ENCODE measurements at places on chromosomes 5 and 9.

GRCh38 chr5:68332556-68332955, 117.0 kb downstream of the PIK3R1 start:
- DNase-seq: no peak

GRCh38 chr9:2299843-2300205, 284.7 kb downstream of the SMARCA2 start:
- no peak for DNase-seq

DNA sequence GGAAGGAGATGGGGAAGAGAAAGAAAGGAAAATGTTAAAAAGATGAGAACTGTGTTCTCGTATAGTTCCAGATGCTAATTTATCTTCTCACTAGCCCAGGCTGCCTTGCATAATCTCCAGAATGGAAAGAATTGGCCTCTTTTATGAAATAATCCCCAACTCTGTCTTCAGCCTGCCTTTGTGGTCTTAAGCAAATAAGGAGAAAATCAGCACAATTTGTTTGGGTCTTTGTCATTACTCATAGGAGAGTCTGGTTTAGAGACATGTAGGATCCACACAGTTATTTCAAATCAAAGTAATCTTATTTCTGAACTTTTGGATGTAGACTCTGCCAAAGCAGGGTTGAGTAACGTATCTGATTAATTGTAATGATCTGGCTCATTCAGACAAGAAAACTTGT, 50.7 kb upstream of the CAMK4 start:
- DNase-seq: no peak

- no peak for DNase-seq
Measured at GRCh38 chr9:135363596-135363995, 116.0 kb upstream of the PPP1R26 start.

- DNase-seq: no peak
Measured at GRCh38 chr5:79301046-79301712, 65.2 kb downstream of the JMY start.

DNA sequence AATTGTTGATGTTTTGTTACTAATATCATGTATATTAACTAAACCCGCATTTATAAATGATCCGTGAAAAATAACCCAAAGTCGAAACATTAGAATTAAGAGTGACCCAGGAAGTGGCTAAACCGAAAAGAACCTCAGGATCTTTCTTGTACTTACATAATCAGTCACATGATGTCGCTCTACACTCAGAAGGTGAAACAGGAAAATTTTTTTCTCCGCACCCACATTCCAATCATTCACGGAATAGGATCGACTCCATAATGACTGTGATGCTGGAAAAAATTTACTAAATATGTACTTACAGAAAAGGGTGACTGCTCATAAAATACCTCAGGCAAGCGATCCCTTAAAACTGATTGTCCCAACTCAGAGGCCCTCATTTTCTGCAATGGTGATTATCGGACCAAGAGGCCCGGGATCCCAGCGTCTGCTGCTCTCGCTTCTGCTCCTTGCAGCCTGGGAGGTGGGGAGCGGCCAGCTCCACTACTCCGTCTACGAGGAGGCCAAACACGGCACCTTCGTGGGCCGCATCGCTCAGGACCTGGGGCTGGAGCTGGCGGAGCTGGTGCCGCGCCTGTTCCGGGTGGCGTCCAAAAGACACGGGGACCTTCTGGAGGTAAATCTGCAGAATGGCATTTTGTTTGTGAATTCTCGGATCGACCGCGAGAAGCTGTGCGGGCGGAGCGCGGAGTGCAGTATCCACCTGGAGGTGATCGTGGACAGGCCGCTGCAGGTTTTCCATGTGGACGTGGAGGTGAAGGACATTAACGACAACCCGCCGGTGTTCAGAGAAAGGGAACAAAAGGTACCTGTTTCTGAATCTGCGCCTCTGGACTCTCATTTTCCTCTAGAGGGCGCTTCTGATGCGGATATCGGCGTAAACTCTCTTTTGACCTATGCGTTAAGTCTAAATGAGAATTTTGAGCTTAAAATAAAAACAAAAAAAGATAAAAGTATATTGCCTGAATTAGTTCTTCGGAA, at the start of gene PCDHA12:
Gene PCDHA12, plus strand, starts transcription at position 224 of the 981 bp plus-strand sequence. Its CDS starts 165 bp downstream, at position 389.
- DNase-seq: no peak

DNA sequence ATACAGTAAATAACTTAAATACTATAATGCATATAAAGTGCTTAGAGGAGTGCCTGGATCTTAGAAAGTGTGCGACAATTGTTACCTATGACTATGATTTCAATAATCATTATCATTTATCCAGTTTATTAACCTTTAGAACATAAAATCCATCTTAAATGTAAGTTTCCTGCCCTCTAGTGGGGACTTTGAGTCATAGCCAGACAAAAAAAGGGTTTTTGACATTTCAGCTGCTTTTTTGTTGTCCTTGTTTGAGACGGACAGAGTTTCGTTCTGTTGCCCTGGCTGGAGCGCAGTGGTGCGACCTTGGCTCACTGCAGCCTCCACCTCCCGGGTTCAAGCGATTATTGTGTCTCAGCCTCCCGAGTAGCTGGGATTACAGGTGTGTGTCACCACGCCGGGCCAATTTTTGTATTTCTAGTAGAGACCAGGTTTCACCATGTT, 9.7 kb upstream of the C9orf152 start:
- no peak for DNase-seq

- no peak for DNase-seq
Measured at GRCh38 chr9:91359083-91359482, 2.6 kb downstream of the AUH start.

DNA sequence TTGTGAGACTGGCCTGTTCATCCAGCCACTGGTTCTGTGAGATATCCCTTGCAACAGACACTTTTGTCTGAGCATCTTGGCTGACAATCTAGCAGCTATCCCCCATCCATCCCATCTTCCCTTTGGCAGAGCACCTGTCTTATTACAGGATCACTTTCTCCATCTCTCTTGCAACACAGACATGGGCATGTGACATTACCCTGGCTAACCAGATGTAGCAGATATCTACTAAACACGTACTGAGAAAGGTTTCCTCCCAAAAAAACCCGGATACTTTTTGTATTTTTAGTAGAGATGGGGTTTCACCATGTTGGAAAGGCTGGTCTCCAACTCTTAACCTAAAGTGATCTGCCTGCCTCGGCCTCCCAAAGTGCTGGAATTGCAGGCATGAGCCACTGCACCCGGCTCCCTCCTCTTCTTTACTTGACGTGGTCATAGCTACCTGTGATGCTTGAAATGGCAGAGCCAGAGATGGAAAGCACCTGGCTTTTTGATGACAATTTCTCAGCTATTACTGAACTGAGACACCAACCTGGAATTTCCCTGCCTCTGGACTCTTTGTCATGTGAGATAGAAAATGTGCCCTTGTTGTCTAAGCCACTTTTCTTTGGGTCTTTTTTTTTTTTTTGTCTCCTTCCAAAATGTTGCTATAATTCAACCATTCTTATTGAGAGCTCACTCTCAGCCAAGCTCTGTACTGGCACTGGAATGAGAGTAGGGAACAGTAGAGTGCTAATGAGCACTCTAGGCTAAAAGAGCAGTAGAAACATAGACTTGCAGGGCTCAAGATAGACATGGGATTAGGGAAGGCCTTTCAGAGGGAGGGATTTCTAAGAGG, 32.6 kb downstream of the FNBP1 start:
- no peak for DNase-seq

GRCh38 chr9:18994263-18994916, 38.6 kb downstream of the SAXO1 start:
- DNase-seq: no peak

DNA sequence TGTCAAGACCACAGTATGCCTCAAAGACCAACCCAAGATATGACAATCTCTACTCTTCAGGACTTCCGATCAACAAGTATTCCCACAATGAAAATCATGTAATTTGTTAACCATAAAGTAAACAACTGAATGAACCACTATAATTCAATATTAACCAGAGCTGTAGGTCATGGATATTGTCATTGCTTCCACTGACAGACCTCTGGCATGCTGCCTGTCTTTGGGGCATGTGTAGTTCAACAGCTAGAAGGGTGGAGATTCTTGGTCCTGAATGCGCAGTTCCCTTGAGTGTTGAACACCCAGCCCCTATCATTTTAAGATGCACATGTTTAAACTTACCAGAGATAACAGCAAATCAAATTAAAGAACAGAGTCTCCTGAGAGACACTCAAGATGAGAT, 283.0 kb downstream of the CEMIP2 start:
- no peak for DNase-seq

DNA sequence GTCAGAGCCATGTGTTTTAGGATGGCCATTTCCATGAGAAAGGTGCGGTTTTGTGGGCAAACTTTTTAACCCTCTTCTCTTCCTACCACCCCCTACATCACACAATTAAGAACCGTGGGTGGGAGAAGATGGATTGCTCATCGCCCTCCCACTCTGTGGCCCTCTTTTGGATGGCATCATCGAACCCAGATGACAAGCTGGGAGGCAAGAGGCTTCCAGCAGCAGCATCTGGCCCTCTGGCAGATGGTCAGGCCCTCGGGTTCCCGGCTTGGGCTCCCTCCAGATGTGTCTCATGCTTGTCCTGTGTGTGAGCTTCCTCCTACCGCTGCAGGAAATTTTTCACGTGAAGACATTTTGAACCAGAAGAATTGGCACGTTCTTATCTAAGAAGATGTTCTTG, 199.9 kb downstream of the EBF1 start:
- no peak for DNase-seq

DNA sequence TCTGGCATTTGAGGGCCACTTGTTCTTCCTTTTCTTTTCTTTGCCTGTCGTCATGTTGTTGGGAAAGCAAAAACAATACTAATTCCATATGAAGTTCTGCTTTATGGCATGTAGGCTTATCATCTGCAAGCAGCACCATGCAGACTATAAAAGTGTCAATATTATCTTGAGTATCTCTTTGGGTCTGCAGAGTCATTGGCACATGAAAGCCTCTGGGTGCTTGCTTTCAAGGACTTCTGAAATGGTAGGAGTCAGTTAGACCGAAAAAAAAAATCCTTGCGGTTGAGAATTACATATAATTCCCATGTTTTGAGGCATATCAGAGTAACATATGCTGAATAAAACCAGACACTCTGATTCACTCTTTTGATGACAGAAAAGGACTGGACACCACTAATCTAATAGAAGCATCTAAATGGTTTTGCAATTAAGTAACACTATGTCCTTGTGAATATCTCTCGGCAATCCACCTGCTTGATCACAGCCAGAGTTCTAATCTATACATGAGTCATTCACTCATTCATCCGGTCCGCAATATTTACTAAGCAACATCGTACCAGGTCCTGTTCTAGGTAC, 44.4 kb downstream of the GNAQ start:
- DNase-seq: no peak

DNA sequence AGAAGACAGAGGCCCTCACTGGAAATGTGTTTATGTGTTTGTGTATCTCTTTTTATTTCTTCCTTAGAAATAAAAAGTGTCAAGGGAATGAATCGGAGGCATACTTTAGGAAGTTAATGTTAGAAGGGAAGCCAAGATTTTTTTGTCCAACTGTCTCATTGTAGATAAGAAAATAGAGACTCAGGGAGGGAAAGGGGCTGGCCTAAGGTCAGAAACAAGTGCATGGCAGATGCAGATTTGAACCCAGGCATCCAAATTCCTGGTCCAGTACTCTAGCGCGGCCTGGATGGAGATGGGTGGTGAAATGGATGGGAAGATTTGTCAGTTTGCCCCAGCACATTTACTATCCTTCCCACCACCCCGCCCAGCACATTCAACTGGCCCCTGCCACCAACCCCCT, 19.8 kb upstream of the TNIP1 start:
- DNase-seq: no peak

DNA sequence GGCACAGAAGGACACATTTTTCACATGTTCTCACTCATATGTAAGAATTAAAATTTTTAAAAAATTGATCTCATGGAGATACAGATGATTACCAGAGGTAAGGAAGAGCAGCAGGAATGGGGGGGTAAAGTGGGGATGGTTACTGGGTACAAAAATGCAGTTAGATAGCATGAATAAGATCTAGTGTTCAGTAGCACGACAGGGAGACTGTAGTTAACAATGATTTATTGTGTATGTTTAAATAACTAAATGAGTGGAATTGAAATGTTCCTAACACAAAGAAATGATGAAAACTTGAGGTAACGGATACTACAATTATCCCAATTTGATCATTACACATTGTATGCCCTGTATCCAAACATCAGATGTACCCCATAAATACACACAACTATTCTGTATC, 15.2 kb upstream of the TGFBI start:
- no peak for DNase-seq

- no peak for DNase-seq
Measured at GRCh38 chr5:179257176-179257682, 88.0 kb downstream of the ADAMTS2 start.

- DNase-seq: no peak
Measured at GRCh38 chr5:150556859-150557508, 49.1 kb downstream of the NDST1 start.

- DNase-seq: no peak
Measured at GRCh38 chr5:108681079-108681921, 66.4 kb upstream of the FER start.

GRCh38 chr9:75539523-75539922, 350.9 kb upstream of the PCSK5 start:
- DNase-seq: no peak
